ENCODE measurements at places on chromosomes 16 and 17. TPM values are rescaled to one million over a fixed set of nuclear protein-coding genes. Genes with fewer than 3 reads are reported as not detected.

DNA sequence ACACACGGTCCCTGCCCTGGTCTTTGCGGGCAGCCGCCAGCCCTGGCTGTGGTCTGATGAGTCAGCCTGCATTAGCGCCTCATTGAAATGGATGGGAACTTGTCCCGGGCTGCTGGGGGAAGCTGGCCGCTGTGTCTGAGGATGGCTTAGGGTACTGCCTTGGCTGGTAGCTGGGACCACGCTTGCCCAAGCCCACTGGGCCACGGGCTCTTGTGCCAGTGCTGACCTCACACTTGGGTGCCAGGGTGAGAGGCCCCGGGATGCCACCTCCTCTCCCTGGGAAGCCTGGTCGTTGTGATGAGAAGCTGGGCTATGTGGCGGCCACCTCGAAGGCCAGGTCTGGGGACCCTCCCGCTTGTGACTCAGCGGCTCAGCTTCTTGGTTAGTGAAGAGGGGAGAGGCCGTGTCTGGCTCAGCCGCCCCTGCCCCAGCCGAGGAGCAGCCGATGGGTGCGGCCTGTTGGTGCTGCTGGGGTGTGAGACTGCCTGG, 10.7 kb downstream of the CACNA1H start:
- DNase-seq = no peak

Gene PRSS33
- total RNA-seq = not detected

Gene BCL7C
- total RNA-seq = 26.1 TPM

DNA sequence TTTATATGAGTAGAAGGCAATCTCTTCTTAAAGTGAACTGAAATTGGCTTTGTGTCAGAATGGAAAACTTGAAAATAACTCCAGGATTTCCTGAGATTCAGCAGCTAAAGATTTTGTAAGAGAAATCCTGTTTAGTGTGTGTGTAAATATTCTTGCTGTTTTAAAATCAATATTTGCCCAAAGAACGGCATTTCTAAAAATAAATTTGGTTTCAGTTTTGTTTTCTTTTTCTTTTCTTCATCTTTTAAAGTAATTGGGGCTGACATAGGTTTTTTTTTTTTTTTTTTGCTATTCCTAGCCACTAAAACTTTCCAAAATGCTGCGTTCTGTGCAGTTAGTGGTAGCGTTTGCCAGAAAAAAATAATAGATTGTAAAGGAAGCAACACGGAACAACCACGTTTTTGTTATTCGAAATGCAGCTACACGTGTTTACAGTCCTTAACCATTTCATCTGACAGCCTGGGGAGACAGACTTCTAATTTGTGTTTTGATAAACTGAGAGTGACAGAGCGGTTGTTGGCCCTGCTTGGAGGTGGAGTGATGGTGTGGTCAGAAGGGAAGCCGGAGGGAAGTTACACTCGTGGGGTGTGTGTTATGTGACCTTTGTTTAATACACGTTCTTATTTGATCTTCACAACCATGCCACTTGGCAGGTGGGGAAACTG, 21.6 kb upstream of the SMPD3 start:
- DNase-seq = no peak

Gene CCL4L2
- total RNA-seq = 1.1 TPM

Gene DPEP1
- not detected for total RNA-seq

DNA sequence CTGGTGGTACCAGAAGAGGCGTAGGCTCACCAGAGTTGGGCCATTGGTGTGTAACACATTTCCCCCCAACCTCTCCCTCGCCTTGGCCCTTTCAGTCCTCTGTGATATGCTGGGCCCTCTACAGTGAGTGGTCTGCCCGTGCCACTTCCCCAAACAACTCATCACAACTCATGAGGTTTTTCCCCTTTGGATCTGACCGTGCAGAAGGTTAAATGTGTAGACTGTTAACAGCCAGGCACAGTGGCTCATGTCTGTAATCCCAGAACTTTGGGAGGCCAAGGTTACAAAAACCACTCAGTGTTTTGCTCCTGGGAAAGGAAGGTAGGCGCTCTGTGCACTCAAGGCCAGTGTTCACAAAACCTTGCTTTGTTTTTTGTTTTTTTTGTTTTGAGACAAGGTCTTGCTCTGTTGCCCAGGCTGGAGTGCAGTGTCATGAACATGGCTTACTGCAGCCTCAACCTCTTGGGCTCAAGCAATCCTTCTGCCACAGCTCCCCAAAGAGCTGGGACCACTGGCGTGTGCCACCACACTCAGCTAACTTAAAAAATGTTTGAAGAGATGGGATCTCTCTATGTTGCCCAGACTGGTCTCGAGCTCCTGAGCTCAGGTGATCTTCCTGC, 11.3 kb upstream of the CYB5B start:
- no peak for DNase-seq
